Left lobe of liver (tissue), 2 donors: ENCODE measurements at places on chromosomes 1 and 21. TPM values are rescaled to one million over a fixed set of nuclear protein-coding genes. Genes with fewer than 3 reads are reported as not detected.

The EPB41 gene
- total RNA-seq, result 35.6 TPM

The TMEM52 gene
- total RNA-seq, result 11.3 TPM

The OR6P1 gene
- total RNA-seq, result not detected

- DNase-seq, result no peak
Observed at GRCh38 chr1:108117945-108118902, 81.9 kb downstream of the SLC25A24 start.

GRCh38 chr1:164361927-164362326 lies 197.1 kb upstream of the PBX1 start:
- DNase-seq, result no peak

GRCh38 chr1:85225624-85226380 lies 25.0 kb upstream of the SYDE2 start:
- DNase-seq, result no peak

DNA sequence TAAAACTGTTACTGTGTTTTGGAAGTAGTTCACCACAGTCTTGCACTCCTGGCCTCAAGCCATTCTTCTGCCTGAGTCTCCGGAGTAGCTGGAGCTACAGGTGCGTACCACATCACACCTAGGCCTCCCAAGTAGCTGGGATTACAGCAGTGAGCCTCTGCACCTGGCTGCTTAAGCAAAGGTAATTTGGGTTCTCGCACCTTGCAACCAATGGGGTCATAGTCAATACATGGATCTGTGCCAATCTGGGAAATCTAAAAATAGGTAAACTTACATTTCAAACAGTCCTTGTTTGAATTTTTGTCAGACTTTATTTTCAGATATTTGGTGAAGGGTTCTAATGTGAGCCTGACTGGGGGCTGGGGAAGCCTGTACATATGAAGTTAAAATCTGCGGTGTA lies 466.5 kb downstream of the PCP4 start:
- no peak for DNase-seq

- DNase-seq, result no peak
Observed at GRCh38 chr1:1129381-1129821, 13.5 kb upstream of the C1orf159 start.

DNA sequence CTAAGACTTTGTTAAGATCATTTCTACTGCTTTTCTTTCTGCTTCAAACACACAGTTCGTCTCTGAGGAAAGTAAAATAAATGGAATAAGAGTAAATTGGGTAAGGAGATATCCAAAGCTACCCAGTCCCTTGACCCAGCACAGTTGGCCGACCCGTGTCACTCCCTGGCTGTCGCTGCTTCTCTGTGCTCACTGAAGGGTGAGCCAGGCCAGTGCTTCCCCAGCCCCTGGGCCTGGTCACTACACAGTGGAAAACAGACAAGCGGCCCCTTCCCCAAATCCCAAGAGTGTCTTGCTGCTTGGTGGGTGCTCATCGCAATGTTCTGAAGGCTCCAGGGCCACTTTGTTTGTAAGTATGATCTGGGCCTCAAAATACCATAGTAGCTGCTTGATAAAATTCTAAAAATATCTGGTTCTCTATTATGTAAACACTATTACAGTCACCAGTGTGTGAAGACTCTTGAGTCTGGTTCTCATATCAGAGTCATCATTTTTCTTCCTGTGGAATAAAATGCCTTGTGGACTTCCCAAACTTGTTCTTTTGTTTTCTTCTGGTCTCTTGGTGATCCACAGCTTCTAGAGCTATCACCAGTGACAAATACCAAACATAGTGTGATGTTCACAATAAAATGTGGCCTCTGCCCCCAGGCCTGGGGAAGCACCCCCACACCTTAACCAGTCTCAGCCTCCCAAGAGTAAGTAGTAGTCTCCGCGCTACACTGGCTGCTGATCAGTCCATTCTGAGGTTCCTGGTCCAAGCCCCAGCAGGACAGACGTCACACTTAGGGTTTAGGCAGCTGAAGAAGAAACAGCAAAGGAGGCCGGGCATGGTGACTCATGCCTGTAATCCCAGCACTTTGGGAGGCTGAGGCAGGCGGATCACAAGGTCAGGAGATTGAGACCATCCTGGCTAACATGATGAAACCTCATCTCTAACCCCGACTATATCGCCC lies 106.2 kb downstream of the DHRS3 start:
- DNase-seq, result no peak

- DNase-seq, result no peak
Observed at GRCh38 chr1:223207293-223208066, 64.4 kb upstream of the TLR5 start.
